Stimulated activated CD8-positive, alpha-beta memory T cell treated with anti-CD3 and anti-CD28 coated beads, Interleukin-4, amount 100 ng/mL, for 1 hour (primary cell): ENCODE measurements at places on chromosomes 5 and 9.

DNA sequence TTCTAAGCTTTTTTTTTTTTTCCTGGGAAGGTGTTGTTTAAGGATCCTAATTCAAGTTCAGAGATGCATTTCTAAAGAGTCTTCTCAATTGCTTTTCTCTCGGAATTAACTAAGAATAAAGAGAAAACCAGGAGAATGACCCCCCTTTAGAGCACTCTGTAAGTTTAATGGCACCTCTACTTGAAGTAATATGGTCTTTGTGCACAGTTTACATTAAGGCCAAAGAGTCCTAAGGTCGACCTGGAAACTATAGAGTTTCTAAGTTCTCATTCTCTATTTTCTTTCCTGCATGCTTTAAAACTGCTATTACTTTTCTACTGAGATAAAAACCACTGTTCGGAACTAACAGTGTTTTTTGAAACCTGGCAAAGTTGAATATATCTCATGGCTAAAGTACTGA, 923.1 kb upstream of the CDH10 start:
- no peak for DNase-seq

- no peak for DNase-seq
These were observed 96.5 kb upstream of the PITX1 start for GRCh38 chr5:135130261-135131215.

GRCh38 chr9:105054491-105054890, 126.5 kb upstream of the ABCA1 start:
- no peak for DNase-seq

GRCh38 chr5:146203011-146203871, at the start of gene RBM27:
TSS of gene RBM27 (plus strand) at chr5:146203605. CDS start at chr5:146203766, 161 bp downstream.
- DNase-seq: peak; percentile 93

DNA sequence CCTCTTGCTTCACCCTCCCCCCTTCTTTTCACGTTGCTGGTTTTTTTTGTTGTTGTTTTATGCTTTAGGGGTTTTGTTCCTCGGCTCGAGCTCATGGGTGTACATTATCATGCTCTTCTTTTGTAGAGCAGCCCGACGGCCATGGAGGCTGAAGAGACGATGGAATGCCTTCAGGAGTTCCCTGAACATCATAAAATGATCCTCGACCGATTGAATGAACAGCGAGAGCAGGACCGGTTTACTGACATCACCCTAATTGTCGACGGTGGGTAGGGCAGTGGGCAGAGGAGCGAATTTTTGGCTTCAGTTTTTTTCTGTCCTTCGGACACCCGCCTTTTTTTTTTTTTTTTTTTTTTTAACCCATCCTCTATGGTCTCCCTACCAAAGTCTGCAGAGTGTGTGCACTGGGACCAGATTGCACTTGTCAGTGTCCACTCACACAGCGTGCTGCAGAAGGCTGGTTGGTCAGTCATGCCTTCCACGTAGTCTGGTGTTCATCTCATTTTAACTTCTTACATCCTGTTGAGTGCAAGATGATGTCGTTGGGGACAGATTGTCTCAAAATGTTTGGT, 1.3 kb downstream of the ZNF131 start:
- no peak for DNase-seq

GRCh38 chr5:138096997-138097828, 13.4 kb downstream of the WNT8A start:
- no peak for DNase-seq

DNA sequence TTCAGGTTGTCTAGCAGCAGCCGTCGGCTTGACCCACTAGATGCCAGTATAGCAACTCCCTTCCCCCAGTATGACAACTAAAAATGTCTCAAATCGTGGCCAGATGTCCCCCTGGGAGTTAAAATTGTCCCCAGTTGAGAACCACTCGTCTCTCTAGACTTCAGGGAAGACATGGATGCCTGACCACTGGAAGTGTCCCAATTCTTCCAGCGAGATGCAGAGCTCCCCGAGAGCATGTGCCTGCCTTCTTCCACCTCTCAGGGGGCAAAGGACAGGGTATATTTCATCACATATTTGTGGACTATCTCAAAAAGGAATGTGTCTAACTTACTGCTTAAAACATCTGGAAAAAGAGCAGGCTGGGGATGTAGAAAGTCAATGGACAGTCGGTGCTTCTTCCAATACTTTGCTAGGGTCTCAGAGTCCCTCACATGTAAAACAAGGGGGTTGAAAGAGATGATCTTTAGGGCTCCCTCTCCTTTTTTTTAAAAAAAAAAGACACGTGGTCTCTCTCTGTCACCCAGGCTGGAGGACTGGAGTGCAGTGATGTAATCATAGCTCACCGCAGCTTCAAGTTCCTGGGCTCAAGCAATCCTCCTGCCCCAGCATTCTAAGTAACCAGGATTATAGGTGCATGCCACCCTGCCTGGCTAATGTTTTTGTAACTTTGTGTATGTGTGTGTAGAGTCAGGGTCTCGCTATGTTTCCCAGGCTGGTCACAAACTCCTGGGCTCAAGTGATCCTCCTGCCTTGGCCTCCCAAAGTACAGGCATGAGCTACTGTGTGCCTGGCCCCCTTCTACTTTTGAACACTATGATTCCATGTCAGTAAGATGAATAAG, 190.6 kb downstream of the DAB2IP start:
- DNase-seq: no peak

DNA sequence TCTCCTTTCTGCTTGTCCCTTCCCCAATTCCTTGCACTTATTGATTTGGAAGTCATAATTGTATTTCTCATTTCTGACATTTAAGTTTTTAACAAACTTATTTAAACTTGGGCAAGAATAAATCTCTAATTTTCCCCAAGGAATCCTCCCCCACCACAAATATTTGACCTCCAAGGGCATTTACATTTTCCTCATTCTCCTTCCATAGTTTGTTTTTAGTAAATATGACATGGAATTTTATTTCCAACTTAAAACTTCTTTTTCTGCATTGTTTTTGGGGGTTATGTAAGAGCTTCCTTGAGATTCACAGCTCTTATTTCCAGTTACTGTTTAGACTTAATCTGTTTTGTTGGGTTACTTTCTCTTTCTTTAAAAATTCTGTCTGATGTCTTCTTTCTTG, 64.9 kb downstream of the ZNF618 start:
- DNase-seq: no peak

DNA sequence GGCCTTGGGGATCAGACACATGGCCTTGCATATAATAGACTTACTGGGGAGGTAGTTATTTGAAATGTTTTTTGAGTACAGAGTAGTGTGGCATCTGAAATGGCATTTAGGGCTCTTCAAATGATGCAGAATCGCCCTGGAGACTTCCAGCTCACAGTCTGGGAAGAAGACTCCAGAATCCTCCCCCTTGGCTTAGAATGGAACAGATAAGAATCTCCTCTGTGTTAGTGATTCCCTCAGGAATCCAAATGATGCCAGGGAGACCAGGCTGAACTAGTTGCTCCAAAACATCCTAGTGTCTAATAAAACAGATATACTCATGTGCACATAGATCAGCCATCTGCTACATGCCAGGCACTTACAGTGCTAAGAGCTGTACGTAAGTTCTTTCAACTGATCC, 38.6 kb upstream of the SMC5 start:
- no peak for DNase-seq

GRCh38 chr5:2334719-2335118, 416.8 kb downstream of the IRX2 start:
- no peak for DNase-seq

DNA sequence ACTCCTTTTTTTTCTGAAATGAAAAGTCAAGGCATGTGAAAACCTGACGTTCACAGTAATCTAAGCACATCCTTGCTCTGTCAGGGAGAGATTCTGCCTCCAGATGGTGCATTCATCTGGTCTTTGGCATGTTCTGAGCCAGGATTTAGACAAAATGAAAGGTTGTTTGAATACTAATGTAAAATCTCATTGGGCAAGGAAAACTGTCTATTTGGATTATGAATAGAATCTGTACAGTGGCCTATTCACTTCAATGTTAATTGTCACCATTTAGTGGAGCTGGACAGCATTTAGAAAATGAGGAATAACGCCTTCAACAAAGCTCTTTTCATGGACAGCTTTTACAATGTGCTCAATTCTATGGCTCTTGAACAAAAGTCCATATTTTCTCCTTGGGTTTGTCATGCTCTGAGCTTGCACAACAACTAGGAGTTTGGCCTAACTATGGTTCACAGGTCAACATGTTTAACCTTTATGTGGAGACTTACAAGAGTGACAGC, 28.9 kb downstream of the ARHGEF28 start:
- no peak for DNase-seq

- DNase-seq: no peak
These were observed 452.8 kb downstream of the IRX1 start for GRCh38 chr5:4048398-4048797.

DNA sequence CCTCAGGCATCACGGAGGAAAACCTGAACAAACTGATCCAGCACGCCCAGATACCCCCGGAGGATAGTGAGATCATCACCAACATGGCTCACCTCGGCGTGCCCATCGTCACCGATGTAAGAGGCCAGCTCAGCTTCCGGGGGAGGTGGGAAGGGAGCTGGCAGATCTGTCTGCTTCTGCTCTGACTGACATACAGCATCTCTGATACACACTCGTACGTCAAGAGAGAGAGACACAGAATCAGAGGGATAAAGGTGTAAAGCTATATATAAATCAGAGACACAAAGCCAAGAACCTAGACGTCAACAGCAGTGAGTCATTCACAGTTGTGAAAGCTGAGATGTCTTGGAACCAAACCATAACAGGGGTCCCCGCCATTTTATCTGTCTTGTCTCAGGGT, 30.1 kb upstream of the CFAP157 start:
- DNase-seq: no peak

DNA sequence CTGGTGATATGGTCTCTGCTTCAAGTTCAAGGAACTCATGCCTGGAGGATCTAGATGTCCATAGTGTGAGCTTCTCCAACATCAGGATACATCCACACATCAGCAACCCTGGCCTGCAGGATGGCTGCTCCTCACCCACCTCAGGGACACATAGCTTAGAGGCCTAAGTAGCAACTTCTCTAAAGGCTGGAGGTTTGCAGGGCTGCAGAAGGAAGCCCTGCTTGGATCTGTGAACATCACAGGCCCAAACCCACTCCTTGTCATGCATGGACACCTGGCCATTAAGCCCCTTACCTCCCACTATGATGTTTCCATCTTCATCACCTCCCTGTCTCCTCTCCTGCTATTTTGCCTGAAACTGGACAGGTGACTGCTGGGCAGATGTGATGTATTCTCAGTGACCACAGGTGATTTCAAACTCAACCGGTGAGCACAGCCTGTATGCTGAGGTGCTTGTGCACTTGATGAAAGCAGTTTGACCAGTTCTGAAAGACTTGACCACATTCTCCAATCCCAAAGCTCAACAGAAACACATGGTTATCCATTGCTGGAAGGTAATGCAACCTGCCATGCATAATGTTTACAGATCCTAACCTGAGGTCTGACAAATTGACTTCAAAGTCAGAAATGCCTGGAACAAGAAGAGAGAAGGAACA, 205.2 kb downstream of the FSTL4 start:
- DNase-seq: no peak

DNA sequence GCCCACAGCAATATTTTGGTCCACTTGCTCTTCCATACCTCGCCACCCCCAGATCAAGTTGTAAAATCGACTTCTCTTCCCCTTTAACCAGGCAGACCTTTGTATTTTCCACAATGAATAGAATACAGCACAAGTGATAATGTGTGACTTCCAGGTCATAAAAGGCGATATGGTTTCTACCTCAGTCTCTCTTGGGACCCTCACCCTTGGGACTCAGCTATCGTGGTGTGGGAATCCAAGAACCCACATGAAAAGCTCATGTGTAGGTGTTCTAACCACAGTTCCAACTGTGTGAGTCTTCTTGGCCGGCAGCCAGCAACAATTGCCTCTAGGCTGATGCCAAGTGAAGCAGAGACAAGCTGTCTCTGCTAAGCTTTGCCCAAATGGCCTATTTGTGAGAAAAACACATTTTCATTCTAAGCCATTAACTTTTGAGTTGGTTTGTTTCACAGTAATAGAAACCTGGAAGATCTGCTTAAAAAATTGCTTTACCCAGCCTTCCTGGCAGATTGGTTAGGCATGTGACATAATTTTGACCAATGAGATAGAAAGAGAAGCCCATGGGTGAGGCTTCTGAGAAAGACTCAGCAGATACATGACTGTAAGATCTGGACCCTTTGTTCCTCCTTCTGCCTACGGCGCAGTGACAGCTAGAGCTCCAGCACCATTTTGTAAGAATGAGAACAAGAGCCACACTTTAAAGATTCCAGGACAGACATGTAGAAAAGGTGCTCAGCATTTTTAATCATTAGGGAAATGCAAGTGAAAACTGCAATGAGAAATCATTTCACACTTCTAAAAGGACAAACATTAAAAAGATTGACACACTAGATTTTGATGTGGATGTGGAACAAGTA, 18.3 kb upstream of the MLLT3 start:
- peak; percentile 55 for DNase-seq

GRCh38 chr9:29740518-29740917, 2167.2 kb upstream of the C9orf72 start:
- DNase-seq: no peak

GRCh38 chr5:134891473-134891872, 13.5 kb upstream of the PCBD2 start:
- no peak for DNase-seq

DNA sequence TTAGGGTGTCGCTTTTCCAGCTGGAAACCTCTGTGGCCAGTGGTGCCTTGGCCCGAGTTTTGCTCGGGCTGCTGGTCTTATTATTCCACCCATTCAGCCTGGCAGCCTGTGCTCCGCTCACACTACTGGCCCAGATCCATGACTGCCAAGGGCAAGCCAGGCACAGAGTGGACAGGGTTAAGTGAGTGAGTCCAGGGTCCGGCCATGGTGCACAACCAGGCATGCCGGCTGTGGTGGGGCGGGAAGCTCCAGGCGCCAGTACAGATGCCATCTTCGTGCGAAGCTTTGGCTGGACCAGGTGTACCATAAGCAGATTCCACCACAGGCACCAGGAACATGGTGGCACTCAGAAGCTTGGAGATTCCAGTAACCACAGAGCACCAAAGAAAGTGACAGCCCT, 580.2 kb upstream of the FAM174A start:
- no peak for DNase-seq

DNA sequence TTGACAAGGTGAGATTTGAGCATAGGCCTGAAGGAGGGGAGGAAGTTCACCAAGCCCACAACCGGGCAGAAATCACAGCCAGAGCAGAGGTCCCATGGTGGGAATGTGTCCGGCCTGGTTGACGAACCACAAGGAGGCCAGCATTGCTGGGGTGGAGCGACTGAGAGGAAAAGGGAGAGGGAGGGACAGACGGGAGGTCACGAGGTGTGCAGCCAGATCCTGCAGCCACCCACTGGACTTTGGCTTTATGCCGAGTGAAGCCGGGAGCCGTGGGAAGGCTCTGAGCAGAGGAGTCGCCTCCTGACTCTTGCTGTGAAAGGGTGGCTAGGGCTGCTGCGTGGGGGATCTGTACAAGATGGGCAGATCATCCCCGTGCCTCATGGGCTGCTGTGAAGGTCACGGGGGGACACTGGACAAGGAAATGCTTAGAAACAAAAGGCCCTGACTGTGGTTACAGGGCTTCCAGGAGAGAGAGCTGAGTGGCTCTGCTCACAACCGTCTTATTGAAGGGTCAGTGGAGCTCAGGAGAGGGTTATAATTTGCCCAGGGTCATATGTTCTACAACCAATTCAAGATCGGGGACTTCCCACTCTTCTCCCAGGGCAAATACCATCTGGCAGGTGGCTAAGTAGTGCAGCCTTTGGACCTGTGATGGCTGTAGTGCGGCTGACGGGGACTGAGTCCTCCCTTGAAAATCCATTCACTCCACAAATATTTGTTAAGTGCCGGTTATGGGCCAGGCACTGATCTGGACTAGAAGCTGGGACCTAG, 15.6 kb upstream of the CD74 start:
- DNase-seq: no peak
